ENCODE measurements at places on chromosomes 6 and 20.

DNA sequence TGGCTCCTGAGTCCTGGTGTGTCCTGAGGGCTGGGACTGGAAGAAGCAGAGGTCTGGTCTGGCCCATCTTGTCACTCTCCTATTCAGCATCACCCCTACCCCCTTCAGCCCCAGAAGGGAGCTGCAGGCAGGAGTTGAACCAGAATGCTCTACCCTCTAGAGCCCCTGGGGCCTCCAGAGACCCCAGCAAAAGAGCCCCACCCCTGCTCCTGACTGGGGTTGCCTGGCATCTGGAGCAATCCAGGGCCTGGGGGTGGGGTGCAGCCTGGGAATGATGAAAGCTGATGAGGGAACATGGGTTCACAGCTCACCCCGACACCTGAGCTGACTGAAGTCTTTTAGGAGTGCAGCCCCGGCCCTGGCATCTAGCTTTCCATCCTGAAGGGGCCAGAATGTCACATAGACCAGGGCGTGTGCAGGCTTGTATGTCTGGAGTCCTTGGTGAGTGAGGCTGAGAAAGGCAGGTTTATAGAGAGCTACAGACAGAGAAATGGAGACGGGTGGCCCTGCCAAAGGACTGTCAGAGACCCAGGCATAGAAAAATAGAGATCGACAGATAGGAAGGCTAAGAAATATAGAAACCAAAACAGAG, 12.2 kb downstream of the FGD2 start:
- peak overlapping the region; percentile 76 for H3K27ac ChIP-seq
- H3K4me1 ChIP-seq, result peaks cover 8% of the 10 kb centered on the region
- peaks cover 2% of the 10 kb centered on the region for H3K27me3 ChIP-seq
- no peaks in the 10 kb centered on the region for H3K36me3 ChIP-seq

DNA sequence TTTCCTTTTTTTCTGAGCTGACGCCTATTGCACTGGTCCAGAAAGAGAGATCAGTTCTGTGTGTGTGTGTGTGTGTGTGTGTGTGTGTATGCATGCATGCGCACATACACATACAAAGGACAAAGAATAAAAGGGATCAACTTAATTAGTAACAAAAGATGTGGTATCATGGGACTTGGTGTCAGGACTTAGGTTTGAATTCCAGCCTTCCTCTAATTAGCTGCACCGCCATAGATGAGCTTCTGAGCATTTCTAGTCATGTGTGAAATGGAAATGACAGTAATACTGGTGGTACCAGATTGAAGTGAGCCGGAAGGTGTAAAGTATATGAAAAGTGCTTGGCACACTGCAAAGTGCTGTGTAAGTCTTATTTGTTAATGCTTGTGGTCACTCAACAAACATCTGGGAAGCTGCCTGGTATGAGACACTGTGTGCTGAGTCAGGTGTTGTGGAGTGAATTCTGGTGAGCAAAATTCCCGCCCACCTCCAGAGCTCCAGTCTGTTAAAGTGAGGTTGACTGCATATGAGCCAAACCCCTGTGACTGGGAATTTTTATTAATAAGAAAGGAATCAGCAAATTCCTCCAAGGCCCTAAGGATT, 12.4 kb downstream of the DAAM2 start:
- no peak overlapping the region for H3K27ac ChIP-seq
- H3K27me3 ChIP-seq, result peaks cover 1% of the 10 kb centered on the region
- no peak overlapping the region for H3K4me3 ChIP-seq
- H3K4me1 ChIP-seq, result no peaks in the 10 kb centered on the region

DNA sequence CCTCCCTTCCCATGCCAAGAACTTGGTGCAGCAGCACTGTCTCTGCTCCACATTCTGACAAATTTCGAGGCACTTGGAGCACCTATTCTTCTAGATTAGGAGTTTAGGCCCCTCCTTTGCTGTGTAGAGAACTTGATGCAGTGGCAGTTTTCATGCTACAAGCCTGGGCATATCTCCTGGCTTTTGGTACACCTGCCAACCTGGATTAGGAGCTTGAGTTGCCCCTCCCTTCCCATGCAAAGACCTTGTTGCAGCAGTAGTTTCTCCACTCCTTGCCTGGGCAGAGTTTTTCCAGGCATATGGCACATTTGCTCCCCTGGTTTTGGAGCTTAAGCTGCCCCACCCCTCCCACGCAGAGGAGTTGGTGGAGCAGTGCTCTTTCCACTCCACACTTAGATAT, 956.1 kb downstream of the EYS start:
- no peak for DNase-seq
- H3K4me1 ChIP-seq, result no peaks in the 10 kb centered on the region
- no peaks in the 10 kb centered on the region for H3K27me3 ChIP-seq

GRCh38 chr20:50321797-50322480, 131.3 kb downstream of the CEBPB start:
- H3K4me1 ChIP-seq, result peaks cover 2% of the 10 kb centered on the region
- H3K27ac ChIP-seq, result no peak overlapping the region
- H3K4me3 ChIP-seq, result no peak overlapping the region
- peaks cover 2% of the 10 kb centered on the region for H3K27me3 ChIP-seq
- no peaks in the 10 kb centered on the region for H3K36me3 ChIP-seq
- DNase-seq, result no peak

GRCh38 chr20:47269309-47270165, 87.0 kb downstream of the ZMYND8 start:
- H3K4me1 ChIP-seq, result peaks cover 12% of the 10 kb centered on the region
- DNase-seq, result no peak
- peaks cover 3% of the 10 kb centered on the region for H3K27me3 ChIP-seq
- no peaks in the 10 kb centered on the region for H3K36me3 ChIP-seq
- H3K27ac ChIP-seq, result no peak overlapping the region
